ENCODE measurements at places on chromosomes 3 and 15. TPM values are rescaled to one million over a fixed set of nuclear protein-coding genes. Genes with fewer than 3 reads are reported as not detected.
A peak's percentile ranks its signal among the peaks of the same experiment; 100 is the strongest.

The NTRK3 gene
- 1.3 TPM for total RNA-seq

The SLC22A14 gene
- 0.12 TPM for total RNA-seq

The FANCD2OS gene
- total RNA-seq = not detected

The BFSP2 gene
- not detected for total RNA-seq

The PLS1 gene
- 4.9 TPM for total RNA-seq

The GNAT1 gene
- total RNA-seq = not detected

The NEIL1 gene
- 2.6 TPM for total RNA-seq

DNA sequence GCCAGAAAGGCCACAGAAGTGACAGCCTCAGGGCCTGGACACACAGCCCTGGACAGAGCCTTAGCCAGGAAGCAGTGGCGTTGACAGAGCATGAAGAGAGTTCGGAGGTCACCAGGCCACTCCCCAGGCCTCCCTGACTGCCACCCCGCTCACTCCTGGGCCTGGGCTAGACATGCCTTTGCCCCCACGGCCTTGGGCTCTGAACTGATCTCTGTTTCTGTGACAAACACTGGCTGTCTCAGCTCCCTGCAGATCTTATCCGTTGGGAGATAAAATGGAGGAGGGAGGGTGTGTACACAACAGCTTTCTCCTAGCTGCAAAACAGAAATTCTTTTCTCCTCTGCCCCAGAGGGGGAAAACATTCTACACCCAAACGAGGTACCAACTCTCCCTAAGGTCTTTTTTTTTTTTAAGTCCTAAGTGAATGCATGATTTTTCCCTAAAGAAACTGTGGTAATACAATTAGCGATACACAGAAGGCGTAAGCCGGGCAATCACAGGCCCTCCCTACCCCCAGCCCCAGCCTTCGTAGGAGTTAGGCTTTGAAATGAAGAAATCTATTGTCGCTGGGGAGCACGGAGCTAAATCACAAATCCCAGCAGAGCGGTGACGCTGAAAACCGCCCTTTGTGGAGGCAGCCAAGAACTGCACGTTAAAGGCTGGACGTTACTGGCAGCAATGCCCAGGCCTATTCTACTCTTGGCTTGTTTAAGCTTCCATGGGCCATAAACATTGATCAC, 45.0 kb downstream of the SRGAP3 start:
- no peak for DNase-seq

GRCh38 chr15:64792282-64792681, 16.9 kb upstream of the RBPMS2 start:
- DNase-seq = no peak

DNA sequence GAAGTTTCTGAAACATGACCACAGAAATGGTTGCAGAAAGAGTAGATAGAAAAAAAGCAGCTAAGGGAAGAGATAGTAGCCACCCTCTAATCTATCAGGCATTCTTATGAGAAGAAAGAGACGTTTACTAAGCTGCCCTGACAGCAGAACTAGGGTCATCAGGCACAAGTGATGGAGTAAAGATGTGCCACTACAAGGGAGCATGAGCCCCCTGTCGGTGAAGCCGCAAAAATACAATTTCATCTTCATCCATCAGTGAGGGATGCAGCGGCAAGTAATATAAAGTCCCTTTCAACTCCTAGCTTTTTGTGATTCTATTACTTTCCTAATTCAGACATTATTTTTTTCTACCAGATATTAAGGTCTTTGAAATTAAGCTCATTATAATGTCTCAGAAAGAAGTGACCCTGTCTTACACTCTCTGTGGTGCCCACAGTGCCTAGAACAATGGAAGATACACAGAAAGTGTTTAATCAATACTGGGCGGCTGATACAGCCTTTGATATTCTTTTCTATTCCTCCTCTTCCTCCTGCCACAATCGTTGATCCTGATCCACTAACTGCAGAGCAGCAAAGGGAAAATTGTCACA, 651.6 kb downstream of the NTRK3 start:
- peak; percentile 35 for DNase-seq

DNA sequence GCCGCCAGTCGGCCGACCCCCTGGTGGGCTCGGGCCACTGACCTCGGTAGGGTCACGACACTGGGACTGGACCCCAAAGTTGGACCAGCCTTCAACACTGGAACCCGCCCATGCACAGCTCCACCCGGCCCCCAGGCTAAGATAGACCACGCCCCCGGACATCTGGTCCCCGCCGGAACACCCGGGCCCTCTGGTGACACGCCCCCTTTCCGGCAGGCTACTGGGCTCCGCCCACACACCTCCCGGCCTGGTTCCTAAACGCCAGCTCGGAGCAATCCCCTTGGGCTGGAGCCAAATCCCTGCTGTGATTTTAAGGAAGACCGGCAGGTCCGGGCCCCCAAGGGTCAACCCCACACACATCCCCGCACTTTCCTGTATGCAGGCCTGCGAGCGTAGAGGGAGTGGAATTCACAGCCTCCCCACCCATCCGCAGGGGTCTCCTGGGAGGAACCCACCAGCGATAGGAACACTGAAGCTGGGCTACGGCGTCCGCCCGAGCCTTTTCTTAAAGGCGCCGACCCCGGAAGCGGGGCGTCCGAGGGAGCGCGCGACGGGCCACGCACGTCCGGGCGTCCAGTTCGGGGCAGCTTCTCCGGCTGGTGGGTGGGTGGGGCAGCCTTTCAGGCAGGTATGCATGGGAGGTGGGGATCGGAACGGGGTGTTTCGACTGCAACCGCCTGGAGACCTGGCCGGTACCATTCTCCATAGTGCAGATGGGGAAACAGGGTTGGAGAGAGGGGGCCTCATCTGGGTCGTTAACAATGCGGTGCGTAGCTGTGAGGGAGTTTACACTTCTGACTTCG, at the start of gene HEMK1:
Gene HEMK1, plus strand, starts transcription at position 576 of the 803 bp plus-strand sequence. CDS start 1,583 bp downstream, outside the sequence.
- peak; percentile 94 for DNase-seq

GRCh38 chr3:150765949-150766720, 3.2 kb upstream of the SIAH2 start:
- DNase-seq = peak; percentile 74

GRCh38 chr3:10387881-10388609, 67.1 kb upstream of the SEC13 start:
- DNase-seq = no peak

DNA sequence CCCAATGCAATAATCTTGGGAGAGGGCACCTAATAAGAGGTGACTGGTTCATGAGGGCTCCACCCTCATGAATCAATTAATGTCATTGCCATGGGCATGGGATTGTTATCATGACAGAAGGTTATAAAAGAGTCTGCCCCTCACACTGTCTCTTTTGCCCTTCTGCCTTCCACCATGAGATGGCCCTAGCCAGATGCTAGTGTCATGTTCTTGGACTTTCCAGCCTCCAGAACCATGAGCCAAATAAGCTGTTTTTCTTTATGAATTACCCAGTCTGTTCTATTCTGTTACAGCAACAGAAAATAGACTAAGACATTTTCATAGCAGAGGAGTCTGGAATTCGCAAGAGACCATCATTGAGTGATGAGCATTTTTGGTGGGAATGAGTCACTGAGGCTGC, 16.0 kb upstream of the RAD18 start:
- no peak for DNase-seq

- DNase-seq = peak; percentile 99
These were observed 36.2 kb upstream of the LDHAL6B start for GRCh38 chr15:59170295-59171066.

- no peak for DNase-seq
These were observed 54.0 kb upstream of the FAM3D start for GRCh38 chr3:58720526-58720925.

DNA sequence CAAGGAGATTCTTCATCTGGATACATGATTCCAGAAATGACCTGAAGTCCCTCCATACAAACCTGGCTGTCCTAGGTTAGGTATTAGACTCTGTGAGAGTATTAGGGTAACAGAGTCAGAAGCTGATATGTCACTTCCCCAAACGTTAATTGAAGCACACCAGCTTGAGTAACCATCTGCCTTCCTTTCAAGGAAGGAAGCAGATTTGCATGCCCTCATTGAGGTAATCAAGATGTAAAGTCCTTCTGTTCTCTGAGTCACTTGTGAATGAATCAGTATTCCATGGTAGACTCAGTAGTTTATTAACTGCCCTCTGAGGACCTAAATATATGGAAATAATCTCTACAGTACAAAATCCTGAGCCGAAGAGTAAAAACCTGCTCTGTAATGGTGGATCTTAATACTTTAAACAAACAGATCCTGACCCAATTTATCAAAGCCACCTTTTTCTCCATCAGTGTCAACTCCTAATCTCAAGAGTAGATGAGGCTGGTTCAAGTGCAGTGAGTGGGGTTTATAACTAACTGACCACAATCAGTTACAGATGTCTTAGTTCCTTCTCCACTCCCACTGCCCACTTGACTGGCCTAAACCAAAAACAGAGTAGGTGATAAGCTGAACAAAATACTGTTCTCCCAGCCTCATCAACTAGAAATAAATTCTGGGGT, 246.2 kb upstream of the CHRM5 start:
- DNase-seq = peak; percentile 66

- DNase-seq = no peak
These were observed 27.0 kb upstream of the KCTD6 start for GRCh38 chr3:58464866-58465265.

DNA sequence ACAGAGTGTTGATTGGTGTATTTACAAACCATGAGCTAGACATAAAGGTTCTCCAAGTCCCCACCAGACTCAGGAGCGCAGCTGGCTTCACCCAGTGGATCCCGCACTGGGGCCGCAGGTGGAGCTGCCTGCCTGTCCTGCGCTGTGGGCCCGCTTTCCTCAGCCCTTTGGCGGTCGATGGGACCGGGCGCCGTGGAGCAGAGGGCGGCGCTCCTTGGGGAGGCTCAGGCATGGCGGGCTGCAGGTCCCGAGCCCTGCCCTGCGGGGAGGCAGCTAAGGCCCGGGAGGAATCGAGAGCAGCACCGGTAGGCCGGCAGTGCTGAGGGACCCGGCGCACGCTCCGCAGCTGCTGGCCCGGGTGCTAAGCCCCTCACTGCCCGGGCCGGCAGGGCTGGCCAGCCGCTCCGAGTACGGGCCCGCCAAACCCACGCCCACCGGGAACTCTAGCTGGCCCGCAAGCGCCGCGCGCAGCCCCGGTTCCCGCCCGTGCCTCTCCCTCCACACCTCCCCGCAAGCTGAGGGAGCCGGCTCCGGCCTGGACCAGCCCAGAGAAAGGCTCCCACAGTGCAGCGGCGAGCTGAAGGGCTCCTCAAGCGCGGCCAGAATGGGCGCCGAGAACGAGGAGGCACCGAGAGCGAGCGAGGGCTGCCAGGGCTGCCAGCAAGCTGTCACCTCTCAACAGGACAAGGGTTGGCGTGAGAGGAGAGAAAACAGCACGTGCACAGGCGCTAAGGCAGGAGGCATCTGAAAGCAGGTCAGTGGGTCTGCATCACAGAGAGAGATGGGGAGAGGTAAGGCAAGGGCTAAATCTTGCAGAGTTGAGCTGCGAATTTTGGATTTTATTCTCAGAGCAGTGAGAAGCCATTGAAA, 5.9 kb upstream of the EPB42 start:
- no peak for DNase-seq

GRCh38 chr3:183697123-183697609, 431 bp upstream of the YEATS2 start:
- DNase-seq = no peak

- DNase-seq = peak; percentile 39
These were observed 34.6 kb downstream of the PAK2 start for GRCh38 chr3:196774191-196774820.

All from RPMI7951 (cell line).